ENCODE measurements at places on chromosomes 1 and 21.

GRCh38 chr1:90704817-90705216 is 12.3 kb downstream of the BARHL2 start:
- no peak for DNase-seq

DNA sequence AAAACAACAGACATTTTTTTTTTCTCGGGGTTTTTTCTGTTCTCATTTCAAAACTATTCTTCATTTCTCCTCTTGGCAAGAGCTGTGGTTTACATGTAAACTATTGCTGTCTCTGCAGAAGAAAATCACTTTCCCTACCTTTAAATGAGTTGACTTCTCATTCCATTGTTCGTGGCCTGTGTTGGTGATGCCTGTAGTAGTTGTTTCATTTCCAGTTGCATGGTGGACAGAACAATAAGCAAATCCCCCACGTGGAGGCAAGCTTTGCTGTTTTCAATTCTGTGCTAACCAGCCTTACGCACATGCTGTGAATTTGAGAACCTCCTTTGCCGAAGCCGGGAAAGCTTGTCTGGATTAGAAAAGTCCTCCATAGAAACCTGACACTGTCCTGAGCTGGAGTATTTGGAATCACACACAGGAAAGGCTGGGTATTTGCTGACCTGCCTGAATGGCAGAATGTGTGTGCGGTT is 26.2 kb upstream of the MAP3K7CL start:
- no peak for DNase-seq

- DNase-seq: no peak
Observed at GRCh38 chr1:176694713-176695112, 231.7 kb downstream of the PAPPA2 start.

DNA sequence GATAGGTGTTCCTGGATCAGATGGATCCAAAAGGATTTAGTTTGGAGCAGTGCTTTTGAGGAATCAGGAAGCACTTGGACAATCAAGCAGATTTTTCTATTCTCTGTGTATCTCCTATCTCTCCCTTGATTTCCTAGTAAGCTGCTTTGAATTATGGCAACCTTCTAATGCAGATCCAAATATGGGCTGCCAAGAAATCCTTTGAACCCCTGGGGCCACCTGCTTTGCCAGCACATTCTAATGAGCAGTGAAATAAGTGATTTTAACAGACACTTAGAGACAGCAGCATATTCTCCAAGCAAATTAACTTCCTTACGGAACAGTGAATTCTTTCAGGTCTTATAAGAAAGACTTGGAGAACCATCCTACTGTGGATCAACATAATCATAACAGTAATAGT is 195.4 kb downstream of the GPR52 start:
- no peak for DNase-seq

GRCh38 chr1:176744142-176744541 is 281.2 kb downstream of the PAPPA2 start:
- no peak for DNase-seq

DNA sequence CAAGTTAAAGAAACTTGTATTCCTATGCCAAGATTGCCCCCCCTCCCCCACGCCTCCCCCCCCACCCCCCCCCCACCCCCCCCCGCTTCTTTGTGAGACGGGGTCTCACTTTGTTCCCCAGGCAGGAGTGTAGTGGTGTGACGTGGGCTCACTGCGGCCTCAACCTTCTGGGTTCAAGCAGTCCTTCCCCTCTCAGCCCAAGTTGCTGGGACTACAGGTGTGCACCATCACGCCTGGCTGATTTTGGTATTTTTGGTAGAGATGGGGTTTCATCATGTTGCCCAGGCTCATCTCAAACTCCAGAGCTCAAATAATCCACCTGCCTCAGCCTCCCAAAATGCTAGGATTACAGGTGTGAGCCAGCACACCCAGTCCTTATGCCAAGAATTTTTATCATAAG is 136.6 kb downstream of the POU2F1 start:
- no peak for DNase-seq

DNA sequence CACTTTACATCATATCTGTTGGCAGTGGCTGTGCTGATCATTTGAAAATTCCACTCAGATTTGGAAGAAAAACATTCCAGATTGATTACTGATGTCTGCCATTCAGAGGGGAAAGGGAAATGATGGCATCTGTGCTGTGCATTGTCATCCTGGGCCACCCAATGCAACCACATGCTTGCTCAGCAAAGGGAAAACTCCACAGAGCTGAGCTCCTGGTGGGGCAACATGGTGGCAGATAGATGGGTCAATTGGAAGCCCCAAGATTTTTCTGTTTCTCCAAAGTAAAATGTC is 11.8 kb downstream of the OXCT2 start:
- no peak for DNase-seq

- DNase-seq: no peak
Observed at GRCh38 chr21:46219591-46220239, 8.9 kb downstream of the LSS start.

DNA sequence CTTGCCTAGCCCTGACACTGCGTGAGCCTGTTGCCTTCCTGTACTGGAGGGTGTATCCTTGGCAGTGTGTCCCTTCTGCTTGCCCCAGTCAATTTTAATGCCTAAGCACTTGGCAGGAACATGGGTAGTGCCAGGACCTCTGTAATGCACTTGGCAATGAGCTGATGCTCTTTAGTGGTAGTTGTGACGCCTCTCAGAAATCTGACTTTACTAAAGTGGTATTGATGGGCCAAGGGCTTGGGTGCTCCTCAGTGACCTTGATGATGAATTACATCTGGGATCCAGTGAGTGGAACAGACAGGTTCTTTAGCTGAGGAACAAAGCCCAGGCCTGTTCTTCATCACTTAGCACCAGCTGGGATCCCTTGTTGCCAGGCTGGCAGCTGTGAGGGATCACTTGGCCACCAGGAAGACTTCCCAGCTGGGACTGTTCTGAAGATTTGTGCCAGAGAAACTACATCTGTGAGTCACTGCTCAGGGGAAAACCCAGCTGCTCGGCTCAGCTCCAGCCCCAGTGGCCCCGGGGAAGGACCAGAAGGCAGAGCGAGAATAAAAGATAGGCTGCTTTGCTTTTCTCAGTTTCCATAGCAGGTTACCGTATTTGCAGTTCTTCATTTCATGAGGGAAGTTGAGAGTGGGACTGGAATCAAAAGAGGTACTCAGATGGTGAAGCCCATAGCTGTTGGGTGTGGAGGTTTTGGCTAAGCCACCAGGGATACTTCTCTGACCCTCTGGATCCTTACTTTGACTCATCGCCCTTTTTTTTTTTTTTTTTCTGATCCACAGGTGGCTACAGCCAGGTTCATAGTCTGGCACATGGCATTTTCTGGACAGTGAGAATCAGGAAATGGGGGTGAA is 28.5 kb upstream of the KCNA2 start:
- DNase-seq: peak; percentile 83

GRCh38 chr1:151710187-151710840 is 6.3 kb downstream of the CELF3 start:
- DNase-seq: peak; percentile 6

- no peak for DNase-seq
Observed at GRCh38 chr21:38857152-38857825, 51.6 kb downstream of the ETS2 start.

- no peak for DNase-seq
Observed at GRCh38 chr1:71921935-71922559, 360.3 kb downstream of the NEGR1 start.

DNA sequence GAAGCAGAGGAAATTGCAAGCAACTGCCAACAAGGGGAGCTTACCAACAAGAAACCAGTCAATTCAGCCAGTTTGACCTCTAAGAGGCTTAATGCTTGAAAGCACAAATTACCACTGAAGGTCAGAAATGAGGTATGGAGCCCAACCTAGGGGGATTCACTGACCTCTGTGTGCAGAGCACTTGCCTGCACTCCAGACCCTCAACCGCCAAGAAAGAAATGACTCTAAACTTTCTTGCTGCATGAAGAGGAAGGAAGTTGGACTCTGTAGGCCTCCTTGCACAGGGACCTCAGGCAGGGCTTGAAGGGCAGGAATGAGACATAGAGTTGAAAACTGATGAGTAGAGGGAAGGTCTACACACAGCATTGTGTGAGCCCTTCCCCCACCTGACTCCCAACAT is 10.0 kb downstream of the ARMH1 start:
- DNase-seq: no peak

DNA sequence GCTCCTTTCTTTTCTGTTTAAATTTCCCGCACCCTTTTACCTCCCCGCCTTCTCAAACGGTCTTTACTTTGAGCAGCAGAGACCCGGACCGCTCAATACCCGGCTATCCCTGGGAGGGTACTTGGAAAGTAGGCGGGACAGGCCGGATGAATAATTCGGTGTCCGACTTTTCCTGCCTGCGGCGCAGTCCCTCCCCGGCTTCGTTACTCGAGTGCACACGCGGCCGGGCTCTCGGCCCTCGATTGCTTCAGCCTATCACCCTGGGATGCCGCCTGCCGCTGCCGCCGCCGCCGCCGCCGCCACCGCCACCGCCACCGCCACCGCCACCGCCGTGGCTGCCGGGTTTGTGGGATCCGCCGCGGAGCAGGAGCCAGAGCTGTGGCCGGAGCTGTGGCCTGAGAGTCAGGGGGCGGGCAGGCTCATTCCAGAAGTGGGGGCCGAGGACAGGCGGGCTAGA is 382 bp upstream of the RASAL2 start:
- peak; percentile 18 for DNase-seq

- no peak for DNase-seq
Observed at GRCh38 chr1:79369091-79369490, 362.6 kb upstream of the ADGRL4 start.

DNA sequence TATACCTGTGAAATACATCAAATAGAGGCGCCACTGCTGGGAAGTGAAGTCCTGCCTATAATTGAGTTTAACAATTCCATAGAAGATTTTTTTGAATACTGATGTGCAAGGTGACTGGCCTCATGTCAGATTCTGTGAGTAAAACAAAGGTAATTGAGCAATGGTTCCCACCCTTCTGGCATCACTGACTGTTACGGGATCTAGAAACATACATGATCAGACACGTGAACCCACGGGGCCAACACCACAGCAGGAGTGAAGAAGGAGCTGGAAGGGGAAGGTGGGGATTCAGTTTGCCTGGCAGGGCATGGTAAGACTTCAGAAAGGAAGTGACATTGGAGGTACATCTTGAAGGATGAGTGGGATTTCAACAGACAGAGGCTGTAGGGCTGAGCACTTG is 270.2 kb downstream of the DISC1 start:
- DNase-seq: no peak

DNA sequence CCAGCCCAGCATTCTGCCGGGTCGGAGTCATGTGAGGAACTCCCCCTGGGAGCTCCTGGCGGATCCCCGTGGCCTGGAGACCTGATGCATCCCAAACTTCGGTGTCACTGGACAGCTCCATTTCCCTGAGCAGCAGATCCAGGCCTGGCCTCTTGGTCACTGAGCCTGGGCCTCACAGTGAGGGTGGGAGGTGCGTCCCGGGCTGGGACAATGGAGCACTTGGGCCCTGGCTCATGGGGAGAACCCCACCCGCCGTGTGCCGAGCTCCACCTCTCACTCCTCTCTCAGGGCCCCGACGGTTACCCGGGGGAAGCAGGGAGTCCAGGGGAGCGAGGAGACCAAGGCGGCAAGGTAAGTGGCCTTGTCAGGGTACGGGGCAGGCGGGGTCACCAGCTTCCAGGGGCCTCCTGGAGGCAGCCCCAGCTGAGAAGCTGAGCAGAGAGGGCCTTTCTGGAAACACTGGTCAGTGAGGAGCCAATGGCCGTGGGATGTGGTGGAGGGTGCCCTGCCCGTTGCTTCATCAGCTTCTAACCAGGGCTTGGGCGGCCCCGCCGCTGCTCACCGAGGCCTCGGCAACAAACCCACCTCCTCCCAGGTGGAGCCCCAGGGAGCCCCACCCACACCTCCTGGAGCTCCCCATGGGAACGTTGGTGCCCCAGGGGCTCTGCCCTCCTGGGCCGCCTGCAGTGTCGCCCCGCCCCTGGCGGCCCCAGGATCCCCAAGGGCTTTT is 19.8 kb downstream of the COL6A2 start:
- no peak for DNase-seq

DNA sequence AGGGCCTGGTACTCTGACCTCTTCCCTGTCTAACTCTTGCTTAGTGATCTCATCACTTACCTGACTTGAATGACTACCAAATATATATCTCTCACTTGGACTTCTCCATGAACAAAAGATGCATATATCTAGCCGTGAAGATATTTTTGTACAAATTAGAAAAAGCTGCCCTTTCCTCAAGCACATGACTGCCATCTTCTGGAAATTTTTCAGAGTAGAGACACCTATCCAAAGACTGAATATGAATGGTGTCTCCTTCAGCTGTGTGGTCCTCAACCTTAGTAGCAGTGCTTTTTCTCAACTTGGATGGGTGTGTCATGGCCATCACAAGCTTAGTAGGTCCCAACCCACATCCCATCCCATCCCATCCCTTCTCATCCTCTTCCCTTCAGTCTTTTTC is 142.3 kb downstream of the DNM3 start:
- DNase-seq: no peak

DNA sequence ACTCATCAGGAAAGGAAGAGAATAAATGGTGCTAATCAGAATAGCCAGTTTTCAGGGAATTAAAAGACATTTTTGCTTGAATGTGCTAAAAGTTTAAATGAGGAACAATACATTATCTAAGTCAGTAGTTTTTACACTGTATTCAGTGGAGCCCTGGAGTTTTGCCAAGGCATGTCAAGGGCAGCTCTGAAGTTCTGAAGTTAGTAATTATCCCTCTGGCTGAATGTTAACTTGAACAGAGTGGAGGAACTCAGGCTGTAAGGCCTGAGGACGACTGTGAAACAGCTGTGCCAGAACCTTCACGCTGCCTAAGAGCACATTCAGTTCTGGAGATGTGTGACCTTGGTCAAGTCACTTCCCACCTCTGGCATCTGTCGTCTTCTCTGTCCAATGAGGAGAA is 68.1 kb downstream of the EDEM3 start:
- no peak for DNase-seq

DNA sequence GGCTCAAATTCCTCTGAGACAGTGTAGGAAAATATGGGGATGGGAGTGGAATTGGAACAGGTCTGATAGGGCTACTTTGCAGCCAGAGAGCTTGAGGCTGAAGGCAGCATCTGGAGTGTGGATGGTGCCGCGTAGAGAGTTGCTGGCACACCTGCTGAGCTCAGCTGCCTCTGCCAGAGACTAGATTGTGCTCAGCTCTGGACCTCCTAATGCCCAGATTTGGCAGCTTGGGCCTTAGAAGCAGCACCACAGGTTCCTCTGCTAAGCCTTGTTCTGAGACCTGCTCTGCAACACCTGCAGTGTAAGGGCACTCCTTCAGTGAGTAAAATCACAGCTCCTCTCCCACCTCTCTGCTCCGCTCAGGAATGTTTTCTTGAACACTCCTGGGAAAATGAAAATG is 23.3 kb downstream of the ACOT11 start:
- no peak for DNase-seq

GRCh38 chr1:95888941-95889390 is 655.0 kb downstream of the RWDD3 start:
- no peak for DNase-seq

DNA sequence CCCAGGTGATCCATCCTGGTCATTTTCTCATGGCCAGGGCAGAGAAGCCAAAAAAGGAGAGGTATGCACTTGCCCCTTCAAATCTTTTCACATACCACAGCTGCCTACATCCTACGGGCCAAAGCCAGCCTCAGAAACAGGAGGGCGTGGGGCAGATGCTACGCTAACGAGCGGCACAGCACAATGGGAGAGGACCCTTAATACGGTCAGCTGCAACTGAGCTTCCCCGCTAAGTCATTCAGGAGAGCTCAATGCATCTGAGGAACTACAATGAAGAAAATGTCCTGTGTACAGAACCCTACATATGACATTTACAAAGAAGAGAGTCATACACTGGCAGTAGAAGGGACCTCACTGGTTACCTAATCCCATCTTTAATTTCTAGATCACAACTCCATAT is 78.2 kb downstream of the PGBD5 start:
- no peak for DNase-seq
